ENCODE measurements at places on chromosomes 12 and 14.

DNA sequence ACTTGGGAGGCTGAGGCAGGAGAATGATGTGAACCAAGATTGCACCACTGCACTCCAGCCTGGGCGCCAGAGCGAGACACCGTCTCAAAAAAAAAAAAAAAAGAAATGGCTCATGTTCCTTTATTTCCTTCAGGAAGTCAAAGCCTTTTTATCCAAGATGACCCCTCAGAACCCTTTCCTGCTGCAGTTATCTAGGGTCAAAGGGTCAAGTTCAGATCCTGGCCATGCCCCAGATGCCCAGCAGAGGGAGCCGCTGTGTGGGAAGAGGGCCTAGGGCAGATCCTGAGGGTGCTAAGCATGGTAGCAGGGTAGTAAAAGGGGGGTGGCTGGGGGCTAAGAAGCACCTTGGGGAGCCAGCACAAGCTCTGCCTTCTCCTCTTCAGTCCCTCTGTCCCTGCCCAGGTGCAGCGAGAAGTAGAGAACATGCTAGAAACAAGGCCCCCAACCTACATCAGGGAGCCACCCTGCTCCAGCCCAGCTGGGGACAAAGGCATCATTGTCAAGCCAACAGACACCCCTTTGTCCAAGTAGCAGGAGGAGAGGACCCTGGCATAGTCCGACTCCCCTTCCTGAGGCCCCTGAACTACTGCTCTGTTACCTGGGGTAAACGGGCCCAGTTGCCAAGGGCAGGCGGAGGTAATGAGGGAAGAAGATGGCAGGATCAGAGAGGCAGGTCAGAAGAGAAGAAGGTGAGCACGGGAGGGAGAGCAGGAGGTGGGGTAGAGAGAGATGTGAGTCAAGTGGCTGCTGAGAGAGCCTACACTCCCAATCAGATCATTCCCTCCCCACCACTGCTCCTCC lies 6.5 kb downstream of the NFE2 start:
- no peak for DNase-seq

DNA sequence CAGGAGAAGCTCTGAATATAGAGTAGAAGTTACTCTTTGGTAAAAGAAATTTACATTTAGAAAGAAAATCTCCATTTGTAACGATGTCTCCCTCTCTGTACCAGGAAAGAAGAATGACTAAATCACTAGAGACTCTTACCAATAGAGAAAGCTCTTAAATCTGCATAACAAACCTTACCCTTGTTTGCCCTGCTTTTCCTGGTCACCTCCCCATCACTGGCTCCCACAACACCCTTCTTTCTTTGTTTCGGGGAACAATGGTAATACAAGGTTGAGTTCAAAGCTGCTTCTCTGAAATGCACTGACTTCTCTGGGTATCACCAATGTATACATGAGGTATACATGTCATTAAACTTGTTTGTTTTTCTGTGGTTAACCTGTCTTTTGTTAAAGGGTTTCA lies 351.1 kb upstream of the FLRT2 start:
- no peak for DNase-seq

DNA sequence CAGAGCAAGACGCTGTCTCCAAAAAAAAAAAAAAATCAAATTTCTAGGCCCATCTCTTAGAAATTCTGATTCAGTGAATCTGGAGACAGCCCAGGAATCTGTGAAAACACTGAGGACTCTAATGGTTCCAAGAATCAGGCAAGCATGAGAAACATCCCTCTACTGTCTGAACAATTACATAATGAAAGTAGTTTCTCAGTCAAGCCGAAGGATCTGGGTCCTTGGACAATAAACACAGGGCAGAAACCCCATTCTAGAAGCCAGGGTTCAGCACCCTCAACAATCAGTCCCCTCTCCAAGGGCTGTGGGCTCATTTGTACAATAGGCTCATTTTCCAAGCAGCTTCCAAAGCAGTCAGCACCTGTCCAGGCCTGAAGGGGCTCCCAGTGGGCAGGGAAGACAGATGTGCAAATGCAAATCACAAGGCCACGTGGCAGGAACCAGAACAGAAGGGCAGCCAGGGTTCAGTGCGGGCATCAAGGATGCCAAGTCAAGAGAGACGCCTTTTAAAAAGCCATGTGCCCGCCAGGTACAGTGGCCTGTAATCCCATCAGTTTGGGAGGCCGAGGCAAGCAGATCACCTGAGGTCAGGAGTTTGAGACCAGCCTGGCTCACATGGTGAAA lies 96.1 kb downstream of the KSR2 start:
- DNase-seq = no peak

DNA sequence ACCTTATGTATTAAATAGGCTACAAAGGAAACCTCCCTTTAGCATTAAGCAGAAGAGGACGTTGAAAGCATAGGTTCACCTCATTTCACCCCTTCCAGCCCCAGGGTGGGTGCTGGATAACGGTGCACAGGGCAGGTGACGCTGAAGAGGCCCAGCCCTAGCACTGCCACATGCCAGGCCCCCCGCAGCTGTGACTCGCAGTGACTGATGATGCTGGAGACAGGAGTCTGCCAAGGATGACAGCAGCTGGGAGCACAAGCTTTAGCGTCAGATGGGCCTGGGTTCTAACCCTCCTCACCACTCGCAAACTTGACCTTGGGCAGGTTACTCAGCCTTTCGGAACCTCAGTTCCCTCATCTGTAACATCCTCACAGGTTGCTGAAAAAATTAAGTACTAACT lies 76.7 kb downstream of the TBK1 start:
- no peak for DNase-seq

DNA sequence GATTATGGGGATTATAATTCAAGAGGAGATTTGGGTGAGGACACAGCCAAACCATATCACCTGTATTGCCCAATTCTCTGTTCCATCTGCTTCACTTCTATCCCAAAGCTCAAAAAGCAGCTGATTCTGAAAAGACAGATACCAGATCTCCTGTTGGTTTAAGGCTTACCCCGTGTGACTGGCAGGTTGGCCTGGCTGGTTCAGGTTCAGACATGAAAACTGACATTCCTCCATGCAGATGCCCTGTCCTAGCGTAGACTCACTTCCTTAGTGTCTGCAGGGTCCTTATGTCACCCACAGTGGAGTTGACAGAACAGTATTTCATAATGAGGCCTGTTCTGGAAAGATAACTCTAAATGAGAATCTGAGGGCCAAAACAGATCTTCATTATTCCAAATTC lies 61.1 kb upstream of the FLRT2 start:
- no peak for DNase-seq
